ENCODE measurements at places on chromosomes 11 and 22.

- no peak for DNase-seq
These were observed 214.6 kb downstream of the DSCAML1 start for GRCh38 chr11:117582433-117582832.

DNA sequence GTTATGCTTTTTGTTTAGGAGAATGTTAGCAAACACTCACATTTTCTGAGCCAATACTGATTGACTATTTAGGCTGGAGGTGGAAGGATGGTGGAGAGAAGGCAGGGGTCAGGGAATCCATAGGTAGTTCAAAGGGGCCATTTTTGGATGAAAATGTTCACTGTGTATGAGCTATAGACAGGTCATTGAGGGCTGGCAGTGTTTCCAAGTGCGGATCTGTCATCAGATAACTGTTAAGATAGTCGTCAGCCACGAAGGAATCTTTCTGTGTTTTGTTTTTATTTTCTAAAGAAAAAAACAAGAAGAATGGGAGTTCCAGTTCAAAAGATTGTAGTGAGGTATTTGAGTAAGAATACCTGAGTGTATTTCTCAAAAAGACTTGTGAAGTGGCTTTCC is 3.1 kb downstream of the KCNJ5 start:
- DNase-seq: no peak

GRCh38 chr11:36774603-36775002 is 176.6 kb upstream of the RAG2 start:
- peak; percentile 83 for DNase-seq

DNA sequence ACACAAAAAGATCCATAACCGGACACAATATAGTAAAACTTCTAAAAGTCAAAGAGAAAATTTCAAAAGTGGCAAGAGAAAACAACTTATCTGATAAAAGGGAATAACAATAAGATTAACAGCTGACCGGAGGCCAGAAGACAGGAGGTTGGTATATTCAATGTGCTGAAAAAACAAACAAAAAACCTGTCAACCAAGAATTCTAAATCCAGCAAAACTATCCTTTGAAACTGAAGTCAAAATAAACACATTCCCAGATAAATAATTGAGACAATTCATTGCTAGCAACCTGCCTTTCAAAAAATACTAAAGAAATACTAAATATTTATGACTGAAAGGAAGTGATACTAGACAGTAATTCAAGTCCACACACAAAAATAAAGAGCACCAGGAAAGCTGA is 101.3 kb downstream of the RELT start:
- DNase-seq: no peak

GRCh38 chr22:26707581-26707980 is 50.2 kb downstream of the MIAT start:
- no peak for DNase-seq

DNA sequence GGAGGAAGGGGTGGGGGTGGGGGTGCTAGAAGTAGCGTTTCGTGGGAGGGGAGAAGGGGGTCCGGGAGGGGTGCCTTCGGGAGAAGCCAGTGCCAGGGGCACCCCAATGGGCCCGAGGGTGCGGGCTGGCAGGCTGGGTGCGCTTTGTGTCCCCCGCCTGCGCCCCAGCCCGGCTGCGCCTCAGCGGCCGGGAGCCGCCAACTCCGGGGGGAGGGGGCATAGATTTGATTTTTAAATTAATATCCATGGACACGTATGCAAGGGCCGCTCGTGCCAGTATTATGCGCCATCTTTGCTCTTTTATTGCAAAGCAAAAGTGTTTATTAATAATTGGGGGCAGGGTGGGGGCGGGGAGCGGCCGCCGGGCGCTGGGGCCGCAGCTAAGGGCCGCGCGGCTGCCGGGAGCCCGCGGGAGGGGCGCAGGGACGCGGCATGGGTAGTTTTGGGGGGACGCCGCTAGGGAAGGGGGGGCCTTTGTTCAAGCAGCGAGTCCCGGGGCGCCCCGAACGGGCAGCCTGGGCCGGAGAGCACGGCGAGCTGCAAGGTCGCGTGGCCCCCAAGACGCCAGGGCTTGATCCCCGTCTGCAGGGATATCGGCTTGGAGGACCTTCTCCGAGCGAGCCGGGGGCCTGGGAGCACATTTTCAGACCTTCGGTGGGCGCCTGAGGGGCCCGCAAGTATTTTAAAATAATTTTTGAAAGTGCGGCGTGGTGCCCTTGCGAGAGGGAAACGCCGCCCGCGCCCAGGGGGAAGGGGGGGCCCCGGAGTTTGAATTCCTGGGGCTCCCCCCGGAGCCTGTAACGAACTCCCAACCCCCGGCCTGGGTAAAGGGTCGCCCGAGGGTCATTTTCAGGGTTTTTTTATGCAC is 959 bp downstream of the CCND1 start:
- DNase-seq: peak; percentile 35

All from fibroblast of skin of right biceps (primary cell).